ENCODE measurements at places on chromosomes 12 and 14.

DNA sequence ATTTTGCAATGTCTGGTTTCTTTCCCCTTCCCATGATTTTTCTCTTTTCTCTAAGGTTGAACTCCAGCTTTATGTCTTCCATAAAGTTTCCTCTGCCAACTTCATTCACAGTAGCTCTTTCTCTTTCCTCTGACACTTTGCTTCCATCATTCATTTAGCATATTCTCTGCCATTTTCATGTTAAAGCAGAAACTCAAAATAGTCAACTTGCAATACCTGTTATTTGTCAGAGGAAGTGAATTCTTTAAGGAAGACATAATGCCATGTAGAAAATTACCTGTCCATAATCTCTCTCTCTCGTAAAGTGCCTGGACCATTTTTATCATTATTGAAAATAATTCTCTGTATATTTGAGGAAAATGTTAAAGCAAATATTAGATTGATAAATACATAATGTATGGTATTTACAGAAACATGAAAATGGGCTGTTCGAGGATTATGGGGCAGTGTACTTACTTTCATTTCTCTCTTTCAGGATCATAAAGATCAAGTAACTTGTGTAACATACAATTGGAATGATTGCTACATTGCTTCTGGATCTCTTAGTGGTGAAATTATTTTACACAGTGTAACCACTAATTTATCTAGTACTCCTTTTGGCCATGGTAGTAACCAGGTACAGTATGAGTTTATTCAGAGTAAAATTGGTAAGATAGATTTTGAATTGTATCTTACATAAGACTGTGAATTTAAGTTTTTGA, 12.6 kb downstream of the NEDD1 start:
- no peak overlapping the region for H3K4me3 ChIP-seq
- H3K4me1 ChIP-seq = no peaks in the 10 kb centered on the region
- no peak for DNase-seq
- no peak overlapping the region for H3K27ac ChIP-seq
- peaks cover 37% of the 10 kb centered on the region for H3K36me3 ChIP-seq

- no peak overlapping the region for H3K4me3 ChIP-seq
- no peaks in the 10 kb centered on the region for H3K27me3 ChIP-seq
- DNase-seq = no peak
- no peak overlapping the region for H3K27ac ChIP-seq
- H3K4me1 ChIP-seq = no peaks in the 10 kb centered on the region
- H3K36me3 ChIP-seq = no peaks in the 10 kb centered on the region
Measured at GRCh38 chr12:24705741-24706358, 243.1 kb downstream of the BCAT1 start.

DNA sequence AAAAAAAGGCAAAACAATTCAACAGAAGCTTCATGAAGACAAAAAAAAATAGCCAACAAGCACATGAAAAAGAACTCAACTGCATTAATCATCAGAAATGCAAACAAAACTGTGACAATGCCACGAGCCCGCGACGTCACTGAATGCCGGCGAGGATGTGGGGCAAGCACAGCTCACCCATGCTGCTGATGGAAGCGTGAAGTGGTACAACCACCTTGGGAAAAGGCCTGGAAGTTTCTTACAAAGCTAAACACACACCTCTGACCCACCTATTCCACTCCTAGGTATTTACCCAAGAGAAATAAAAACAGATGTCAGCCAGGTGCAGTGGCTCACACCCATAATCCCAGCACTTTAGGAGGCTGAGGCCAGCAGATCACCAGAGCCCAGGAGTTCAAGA, 10.5 kb downstream of the BTBD6 start:
- H3K27ac ChIP-seq = no peak overlapping the region
- H3K4me1 ChIP-seq = no peaks in the 10 kb centered on the region
- H3K36me3 ChIP-seq = no peaks in the 10 kb centered on the region
- H3K4me3 ChIP-seq = no peak overlapping the region

DNA sequence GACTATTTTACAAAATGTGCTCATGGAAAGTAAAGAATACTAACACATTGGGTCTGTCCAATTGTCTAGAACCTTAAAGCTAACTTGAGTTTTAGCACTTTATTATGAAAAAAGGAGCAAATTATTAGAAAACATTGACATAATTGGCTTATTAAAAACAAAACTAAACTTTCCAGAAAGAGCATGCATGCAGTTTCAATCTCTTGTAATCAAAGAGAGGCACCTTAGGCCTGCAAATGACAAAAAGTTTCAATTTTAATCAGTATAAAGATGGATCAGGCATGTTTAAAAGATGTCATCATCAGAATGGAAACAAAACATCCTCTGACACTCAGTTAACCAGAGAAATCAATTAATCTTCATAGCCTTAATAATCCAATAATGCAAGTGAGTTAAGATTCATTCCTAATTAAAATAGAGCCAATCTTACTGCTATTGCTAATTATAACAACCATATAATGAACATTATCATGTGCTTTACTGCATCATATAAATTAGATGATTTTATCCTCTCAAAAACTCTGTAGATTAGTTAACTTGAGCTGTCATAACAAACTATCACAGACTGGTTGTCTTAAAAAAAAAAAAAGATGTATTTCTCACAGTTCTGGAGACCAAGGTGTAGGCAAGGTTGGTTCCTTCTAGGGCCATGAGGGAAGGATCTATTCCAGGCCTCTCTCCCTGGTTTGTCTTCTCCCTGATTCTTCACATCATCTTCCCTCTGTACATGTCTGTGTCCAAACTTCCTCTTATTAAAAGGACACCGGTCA, 131.4 kb downstream of the RPAP3 start:
- no peaks in the 10 kb centered on the region for H3K36me3 ChIP-seq
- no peaks in the 10 kb centered on the region for H3K4me1 ChIP-seq
- no peak overlapping the region for H3K4me3 ChIP-seq
- DNase-seq = no peak

GRCh38 chr12:121202407-121203355, 7.2 kb upstream of the P2RX4 start:
- no peak overlapping the region for H3K27ac ChIP-seq
- H3K36me3 ChIP-seq = no peaks in the 10 kb centered on the region
- H3K4me1 ChIP-seq = no peaks in the 10 kb centered on the region
- no peak for DNase-seq

- H3K4me1 ChIP-seq = no peaks in the 10 kb centered on the region
- no peaks in the 10 kb centered on the region for H3K36me3 ChIP-seq
- no peaks in the 10 kb centered on the region for H3K27me3 ChIP-seq
- no peak overlapping the region for H3K4me3 ChIP-seq
- no peak overlapping the region for H3K27ac ChIP-seq
- DNase-seq = no peak
Measured at GRCh38 chr12:28704477-28705169, 444.5 kb upstream of the FAR2 start.

DNA sequence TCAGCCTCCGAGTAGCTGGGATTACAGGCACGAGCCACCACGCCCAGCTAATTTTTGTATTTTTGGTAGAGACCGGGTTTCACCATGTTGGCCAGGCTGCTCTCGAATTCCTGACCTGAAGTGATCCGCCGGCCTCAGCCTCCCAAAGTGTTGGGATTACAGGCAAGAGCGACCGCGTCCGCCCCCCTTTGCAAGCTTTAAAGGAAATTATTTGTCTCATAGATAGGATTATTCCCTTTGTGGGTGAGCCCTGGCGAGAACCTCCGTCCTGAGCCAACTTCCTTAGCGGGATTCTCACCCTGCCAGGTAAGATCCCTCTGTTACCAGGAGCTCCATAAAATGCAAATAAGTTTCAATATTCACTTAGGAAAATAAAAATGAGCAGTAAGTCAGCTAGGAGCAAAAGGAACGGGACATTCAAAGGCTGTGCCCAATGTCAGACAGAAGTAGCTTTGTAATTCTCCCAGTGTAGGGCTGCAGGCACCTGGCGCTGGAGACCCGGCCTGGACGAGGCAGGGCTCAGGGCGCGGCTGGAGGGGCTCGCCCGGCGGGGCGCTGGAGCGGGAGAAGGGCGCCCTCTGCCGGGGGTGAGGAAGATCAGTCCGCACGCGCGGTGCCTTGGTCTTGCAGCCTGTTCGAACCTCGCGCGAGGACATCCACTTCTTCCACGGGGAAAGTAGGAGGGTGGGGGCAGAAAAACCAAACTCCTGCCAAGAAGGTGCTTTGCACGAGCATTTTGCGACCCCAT, 47.2 kb upstream of the PLXNC1 start:
- H3K27me3 ChIP-seq = no peaks in the 10 kb centered on the region
- peaks cover 11% of the 10 kb centered on the region for H3K4me1 ChIP-seq
- H3K27ac ChIP-seq = peak overlapping the region; percentile 33
- peak overlapping the region; percentile 48 for H3K4me3 ChIP-seq

Data from tibial nerve (tissue), 4 donors.